ENCODE measurements at places on chromosomes 1 and 21.
A peak's percentile ranks its signal among the peaks of the same experiment; 100 is the strongest.

DNA sequence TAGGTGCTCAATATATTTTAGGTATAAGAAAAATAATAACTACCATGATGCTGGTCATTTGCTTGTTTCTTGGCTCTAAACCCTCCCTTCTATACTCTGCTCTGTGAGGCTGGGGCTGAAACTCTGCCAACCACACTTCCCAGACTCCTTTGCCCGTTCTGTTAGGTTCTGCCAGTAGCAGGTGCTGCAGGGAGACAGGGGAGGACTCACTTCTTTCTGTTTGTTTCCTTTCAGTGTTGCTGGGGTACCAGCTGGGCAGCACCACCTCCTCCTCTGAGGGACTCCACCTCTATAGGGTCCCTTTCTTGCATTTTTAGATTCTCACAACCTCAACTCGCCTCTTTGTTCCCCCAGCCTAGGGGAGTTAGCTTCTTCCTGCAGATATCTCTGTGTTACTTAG is 17.0 kb upstream of the SH2D2A start:
- DNase-seq, result no peak

DNA sequence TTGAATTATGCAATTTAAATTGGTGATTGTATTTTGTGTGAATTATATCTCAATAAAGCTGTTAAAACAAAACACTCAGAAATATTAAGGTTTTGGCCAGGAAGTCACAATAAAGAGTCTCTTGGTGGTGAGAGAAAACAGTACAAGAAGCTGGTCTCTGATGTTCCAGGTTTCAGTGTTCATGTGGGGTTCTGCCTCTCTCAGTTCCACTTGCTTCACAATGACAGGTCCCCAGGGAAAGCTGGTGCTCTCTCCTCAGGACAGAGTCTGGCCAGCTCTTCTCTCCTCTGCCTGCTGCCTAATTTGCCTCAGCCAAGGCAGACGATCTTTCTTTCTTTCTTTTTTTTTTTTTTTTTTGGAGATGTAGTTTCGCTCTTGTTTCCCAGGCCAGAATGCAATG is 342.9 kb upstream of the PLXNA2 start:
- DNase-seq, result no peak

- DNase-seq, result no peak
Observed at GRCh38 chr1:236128646-236129178, 13.6 kb upstream of the GPR137B start.

DNA sequence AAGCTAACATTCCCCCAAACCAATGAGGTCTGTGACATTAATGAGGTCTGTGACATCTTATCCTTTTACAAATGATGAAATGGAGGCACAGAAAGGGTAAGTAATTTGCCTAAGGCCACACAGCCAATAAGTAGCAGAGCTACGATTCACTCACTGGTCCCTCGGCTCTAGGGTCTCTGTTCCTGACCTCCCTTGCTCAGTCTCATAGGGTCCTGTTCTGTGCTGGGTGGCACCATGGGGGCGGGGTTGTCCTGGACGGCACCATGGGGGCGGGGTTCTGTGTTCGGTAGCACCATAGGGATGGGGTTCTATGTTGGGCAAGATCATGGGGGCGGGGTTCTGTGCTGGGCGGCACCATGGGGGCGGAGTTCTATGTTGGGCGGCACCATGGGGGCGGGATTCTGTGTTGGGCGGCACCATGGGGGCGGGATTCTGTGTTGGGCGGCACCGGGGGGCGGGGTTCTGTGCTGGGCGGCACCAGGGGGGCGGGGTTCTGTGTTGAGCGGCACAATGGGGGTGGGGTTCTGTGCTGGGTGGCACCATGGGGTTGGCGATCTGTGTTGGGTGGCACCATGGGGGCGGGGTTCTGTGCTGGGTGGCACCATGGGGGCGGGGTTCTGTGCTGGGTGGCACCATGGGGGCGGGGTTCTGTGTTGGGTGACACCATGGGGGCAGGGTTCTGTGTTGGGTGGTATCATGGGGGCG is 55.6 kb downstream of the CLSTN1 start:
- DNase-seq, result no peak

DNA sequence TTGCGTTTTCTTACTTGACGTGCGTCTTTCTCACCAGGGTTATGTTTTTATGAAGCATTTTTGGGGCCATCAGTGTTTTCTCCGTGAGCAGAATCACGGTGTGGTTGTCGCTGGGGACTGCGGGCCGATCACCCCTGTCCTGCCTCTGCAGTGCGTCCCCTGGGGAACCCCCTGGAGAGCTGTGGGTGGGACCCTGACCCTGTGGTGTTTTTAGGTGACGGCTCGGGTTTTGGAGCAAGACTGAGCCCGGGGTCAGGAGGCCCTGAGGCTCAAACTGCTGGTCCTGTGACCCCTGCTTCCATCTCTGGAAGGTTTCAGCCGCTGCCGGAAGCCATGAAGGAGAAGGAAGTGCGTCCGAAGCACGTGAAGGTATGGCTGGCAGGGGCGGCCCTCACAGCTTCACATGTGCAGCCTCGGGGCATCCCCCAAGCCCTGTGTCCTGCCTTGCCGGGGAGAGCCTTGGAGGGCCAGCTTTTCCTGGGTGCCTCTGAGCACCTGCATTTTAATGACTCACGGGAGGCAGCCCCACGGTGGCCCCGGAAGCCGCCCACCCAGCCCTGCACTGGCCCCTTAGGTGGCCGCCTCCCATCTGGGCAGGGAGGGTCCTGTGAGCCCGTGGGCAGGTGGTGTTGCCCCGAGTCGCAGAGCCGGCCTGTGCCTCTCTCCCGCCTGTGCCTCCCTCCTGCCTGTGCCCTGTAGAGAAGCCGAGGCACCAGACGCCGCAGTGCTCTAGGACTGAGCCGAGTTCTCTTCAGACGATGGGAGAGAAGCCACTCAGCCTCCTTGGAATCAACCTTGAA is 36.7 kb upstream of the DIP2A start:
- DNase-seq, result no peak

DNA sequence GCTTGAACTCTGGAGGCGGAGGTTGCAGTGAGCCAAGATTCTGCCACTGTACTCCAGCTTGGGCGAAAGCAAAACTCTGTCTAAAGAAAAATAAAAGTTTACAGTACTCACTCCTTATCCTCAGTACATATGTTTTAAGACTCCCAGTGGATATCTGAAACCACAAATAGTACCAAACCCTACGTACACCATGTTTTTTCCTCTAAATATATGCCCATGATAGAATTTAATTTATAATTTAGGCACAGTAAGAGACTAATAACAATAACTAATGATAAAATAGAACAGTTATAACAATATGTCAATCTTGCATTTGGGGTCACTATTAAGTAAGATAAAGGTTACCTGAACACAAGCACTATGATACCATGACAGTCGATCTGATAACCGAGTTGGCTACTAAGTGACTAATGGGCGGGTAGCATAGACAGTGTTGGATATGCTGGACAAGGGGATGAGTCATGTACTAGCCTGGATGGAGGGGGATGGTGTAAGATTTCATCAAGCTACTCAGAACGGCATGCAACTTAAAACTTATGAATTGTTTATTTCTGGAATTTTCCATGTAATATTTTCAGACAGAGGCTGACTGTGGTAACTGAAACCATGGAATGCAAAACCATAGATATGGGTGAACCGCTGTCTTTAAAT is 43.7 kb downstream of the ST7L start:
- no peak for DNase-seq

DNA sequence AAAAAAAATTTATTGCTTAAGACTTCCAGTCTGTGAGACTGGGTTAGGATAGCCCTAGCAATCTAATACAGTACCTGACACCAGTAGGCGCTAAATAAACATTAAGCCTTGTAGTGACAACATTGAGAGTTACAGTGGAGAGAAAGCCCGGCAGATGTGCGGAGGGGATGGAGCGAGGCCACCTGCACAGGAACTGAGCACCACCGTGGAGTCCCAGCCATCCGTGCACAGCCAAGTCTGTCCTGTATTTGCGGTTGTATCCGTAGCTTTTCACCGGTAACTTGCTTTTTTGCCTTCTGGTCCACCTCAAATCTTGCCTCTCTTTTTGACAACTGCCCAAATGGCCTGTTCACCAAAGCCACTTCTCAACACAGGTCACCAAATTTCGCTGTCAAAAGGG is 260.1 kb downstream of the GPATCH2 start:
- no peak for DNase-seq

DNA sequence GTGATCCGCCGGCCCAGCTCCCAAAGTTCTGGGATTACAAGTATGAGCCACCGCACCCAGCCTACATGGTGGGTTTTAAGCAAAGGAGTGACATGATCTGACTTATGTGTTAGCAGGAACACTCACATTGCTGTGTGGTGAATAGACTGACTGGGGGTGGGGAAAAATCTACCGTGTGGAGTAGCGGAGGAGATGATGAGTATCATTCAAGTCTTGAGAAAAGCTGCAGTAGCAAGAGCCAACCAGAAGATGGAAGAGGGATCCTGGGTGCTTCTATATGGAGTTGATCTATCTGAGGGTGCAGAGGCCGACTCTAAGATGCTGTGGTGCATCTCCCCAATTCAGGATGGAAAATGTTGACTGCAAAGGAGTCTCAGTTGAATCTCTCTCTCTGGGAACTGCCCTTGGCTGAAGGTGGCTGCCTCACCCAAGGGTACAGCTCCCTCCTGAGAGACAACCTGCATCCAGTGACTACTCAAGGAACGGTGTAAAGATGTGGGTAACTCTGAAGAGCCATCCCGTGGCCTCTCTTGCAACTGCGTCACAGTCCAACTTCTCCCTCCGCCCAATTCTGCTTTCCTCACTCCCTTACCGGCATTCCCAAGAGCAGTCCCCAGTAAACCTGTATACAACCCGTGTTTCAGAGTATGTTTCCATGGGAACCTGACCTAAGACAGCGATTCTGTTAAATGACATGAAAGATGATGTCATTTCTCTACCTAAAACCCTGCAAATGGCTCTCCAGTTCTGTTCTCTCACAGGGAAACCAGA is 7.4 kb upstream of the B3GALNT2 start:
- no peak for DNase-seq

GRCh38 chr1:96790599-96790998 is 69.0 kb downstream of the PTBP2 start:
- no peak for DNase-seq

DNA sequence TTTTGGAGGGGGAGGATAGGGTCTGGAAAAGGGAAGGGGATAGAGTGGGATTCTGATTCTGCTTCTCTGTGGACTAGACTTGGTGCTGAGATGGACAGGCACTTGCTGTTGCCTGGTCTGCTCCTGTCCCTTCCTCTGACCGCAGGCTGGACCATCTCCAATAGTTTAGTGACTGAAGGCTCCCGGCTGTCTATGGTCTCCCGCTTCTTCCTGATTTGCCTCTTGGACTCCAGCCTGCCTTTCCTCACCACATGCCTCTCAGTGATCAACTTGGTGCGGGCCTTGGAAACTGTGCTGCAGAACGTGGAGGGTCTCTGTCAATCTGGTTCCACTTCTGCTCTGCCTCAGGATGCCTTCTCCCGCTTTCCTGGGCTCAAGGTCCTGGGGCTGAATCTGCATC is 6.3 kb upstream of the ZSCAN20 start:
- DNase-seq, result no peak

- DNase-seq, result peak; percentile 77
Observed at GRCh38 chr1:40592107-40592803, 60.8 kb downstream of the ZNF684 start.

GRCh38 chr1:121483961-121484424 is 299.2 kb downstream of the SRGAP2C start:
- peak; percentile 68 for DNase-seq

DNA sequence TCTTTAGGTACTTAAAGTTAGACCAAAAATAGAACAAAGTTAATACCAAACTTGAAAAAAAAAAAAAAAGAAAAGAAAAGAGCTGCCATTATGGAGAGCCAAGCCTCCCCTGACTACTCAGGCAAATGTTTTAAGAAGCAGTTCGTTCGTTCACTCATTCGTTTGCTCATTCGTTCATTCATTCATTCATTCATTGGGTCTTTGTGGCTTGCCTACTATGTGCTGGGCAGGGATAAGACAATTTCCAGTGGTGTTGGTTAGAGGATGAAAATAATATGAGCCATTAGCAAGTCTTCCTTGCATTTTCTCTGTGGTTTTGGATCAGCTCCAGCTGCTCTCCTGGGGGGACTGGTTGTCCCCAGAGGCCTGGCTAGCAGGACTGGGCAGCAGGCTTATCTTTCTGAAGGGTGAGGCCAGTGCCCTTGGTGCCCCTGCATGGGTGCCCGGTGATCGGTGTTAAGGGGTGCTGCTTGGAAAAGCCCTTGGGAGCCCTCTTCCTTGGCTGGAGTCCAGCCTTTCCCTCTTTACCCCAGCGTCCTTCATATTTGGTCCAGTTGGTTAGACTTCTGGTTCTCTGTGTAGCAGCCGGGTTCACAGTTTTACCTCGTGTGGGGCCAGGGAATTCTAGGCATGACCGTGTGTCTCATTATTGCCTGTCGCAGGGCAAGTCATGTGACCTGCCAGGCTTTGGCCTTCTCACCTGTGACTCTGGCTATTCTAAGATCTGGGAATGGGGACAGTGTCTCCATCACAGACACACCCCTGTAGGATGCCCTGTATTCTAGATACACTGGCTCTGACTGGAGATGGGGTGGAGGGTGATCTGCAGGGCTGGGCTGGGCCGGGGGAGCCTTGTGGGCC is 32.8 kb downstream of the LHX4 start:
- DNase-seq, result no peak

DNA sequence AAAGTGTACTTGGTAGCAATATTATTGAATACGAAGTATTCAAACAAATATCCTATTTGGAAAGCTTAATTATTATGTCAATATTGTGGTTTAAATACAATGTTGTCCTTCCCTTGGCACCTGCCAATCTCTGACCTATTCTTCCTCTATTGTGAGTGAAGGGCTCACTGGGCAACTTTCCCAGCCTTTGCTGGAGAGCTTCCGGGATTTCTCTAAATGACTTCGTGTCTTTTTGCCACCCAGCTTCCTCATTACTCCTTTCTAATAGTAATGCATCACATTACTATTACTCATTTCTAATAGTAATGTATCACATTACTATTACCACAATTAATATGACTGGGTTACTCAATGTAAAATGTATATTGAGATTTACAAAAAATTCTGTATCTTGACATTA is 880.6 kb downstream of the BRINP3 start:
- DNase-seq, result no peak

DNA sequence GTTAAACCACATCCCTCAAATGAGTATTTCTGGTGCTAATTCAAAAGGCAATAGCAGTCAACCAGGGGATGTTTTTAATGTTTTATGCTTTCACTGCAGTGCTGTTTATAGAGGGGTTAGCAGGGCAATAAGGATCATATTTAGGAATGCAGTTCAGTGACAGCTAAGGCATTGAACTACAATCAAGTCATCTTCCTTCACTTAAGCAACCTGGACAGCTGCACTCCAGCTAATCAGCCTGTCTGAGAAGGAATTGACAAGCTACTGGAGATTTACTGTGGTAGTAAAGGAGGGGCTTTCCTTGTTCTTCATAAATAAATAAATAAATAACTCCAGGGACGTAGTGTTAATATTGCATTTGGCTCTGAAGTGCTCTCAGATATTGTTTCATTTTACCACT is 93.9 kb downstream of the DAB1 start:
- no peak for DNase-seq

- peak; percentile 90 for DNase-seq
Observed at GRCh38 chr1:61049850-61050540, 32.4 kb upstream of the NFIA start.

All from suppressor macrophage treated with lipopolysaccharide for 1 hour (primary cell).